ENCODE measurements at places on chromosomes 5 and 9.
A peak's percentile ranks its signal among the peaks of the same experiment; 100 is the strongest.

DNA sequence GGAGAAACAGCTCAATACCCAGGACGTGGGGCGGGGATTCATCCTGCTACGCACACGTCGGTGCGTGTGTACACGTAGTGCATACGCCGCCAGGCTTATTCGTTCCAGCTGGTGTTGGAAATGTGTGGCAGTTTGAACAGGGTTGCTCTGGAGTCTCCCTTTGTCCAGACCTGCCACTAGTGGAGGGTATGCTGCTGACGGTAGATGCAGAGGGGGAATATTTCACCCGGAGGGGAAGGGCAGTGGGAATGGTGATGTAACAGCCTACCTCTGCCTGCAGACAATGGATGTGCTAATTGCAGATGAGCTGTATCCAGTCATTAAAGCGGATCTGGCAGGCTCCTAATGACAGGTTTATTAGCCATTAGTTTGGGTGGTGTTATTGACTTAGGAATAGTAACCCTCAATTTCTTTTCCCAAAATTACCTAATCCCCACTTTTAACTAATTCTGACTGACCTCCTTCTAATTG is 142.7 kb downstream of the PAX5 start:
- peak; percentile 14 for DNase-seq

DNA sequence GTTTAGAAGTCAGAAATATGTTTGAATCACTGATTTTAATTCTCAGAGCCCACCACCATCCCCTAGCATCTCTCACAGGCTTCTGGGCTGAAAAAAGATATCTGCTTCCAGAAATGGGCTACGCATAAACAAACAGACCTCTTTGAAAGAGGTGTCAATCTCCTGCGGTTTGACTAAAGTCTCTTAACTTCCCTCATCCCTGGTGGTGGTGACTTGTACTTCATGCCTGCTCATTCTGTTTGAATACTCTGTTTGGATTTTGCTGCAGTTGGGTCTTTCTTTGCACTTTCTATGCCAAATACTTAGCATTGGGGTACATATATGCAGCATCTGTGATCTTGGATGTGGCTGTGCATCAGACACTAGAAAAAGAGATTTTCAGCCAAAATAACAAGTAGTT is 157.2 kb upstream of the ATP10B start:
- no peak for DNase-seq

DNA sequence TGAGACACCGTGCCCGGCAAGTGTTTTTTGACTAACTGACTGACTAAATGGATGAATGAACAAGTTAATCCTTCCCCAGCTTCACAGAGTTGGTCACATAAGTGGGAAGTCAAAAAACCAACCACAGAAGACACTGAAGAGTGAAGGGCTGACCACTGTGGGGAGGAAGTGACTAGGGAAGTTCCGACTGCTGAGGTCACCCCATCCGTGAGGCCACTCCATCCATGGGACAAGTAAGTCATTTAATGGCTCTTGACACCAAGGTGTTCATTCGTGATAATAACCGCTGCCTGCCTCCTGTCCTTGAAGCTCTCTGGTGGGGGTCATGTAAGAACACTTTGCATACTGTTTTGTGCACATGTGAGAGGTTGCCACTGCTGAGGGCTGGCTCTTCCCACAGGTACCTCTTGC is 22.2 kb upstream of the CXCL14 start:
- no peak for DNase-seq

DNA sequence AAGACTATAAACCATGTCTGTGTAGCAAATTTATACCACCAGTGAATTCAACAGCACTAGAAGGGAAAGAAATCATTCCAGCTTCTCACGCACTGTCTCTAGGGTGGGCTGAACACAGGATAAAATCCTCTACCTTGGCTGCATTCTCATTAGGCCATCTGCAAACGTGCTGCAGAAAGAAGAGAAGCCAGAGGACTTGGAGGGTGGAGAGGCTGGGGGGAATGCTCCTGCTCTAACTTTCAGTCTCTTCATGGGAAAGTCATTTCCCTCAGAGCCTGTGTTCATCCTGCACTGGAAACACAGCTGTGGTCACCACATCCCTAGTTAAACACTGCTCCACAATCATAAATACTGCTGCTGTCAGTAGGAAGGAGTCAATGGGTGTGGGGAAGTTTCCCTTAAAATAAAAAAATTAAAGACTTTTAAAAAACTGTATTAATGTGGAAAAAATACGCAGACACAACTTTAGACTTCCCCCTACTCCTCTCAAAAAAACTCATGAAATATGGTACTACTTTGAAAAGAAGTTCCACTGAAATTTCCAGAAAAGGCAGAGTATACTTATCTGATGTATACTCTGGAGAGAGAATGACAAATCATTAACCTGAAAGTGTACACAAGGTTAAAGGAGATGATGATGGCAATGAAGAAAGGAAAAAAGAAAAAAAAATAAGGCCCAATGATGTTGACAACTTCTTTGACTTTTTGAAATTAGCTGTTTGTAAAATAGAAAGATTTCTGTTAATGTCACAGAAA is 46.8 kb downstream of the LHFPL2 start:
- no peak for DNase-seq

DNA sequence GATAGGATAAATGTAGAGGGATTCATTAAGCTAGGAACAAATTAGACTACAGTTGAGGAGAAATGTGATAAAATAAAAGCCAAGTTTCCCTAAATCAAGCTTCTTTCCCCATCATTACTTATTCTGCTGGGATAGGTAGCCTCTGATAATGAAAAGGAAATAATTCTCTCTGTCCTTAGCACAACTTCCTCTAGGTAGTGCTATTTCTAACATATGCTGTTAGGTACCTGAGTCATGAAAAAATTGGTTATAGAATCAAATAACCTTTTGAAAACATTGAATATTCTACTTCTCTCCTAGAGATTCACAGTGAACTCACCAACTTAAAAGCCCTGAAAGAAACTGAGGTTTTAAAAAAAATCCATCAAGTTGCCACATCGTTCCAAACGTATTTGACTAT is 1793.1 kb downstream of the EFNA5 start:
- no peak for DNase-seq

DNA sequence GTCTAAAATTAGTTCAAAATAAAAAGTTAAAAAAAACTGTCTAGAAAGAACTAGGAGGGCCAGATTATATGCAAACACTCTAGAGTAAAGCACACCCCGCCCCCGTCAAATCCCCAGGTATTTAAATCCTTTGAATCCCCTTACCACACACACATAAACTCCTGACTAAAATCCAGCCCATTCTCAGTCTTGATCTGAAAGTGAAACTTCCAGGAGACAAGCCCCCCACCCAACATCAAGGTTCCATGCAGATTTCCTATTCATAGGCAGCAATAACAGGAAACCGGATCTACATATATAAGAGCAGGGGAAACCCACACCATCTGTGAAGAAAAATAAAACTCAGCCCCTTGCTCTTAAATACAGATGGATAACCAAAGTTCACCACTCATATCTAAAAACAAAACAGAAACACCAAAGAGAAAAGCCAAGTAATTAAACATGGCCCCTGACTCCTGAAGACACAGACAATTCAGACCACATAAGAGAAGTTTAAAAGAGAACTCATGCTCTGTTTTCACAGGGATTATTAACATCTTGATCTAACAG is 42.3 kb downstream of the MARCHF3 start:
- DNase-seq = peak; percentile 50

- DNase-seq = no peak
Observed at GRCh38 chr9:27440888-27441740, 83.0 kb upstream of the IFNK start.

GRCh38 chr9:86730163-86730928 is 217.0 kb downstream of the GAS1 start:
- DNase-seq = no peak

DNA sequence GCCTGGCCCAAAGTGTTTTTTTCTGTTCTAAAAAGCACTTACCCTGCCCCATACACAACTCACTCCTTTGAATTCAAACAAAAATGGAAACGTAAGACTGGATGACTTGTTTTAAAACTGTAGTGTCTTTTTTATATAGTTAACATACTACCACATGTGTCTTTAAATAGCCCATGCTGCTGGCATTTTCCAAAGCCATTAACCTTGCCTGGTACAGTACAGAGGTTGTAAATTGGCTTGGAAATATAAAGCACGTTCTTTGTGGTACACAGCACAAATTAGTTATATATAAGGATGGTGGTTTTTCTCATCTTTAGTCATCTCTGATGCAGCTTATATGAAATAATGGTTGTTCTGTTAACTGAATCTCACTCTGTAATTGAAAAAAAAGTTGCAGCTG is 519.7 kb upstream of the ZNF608 start:
- DNase-seq = no peak
